Activated CD8-positive, alpha-beta T cell treated with anti-CD3 and anti-CD28 coated beads, Interleukin-2, amount 10 ng/mL, durations not matched to agents 7 days and 5 days (primary cell): ENCODE measurements at places on chromosomes 6 and 20.

DNA sequence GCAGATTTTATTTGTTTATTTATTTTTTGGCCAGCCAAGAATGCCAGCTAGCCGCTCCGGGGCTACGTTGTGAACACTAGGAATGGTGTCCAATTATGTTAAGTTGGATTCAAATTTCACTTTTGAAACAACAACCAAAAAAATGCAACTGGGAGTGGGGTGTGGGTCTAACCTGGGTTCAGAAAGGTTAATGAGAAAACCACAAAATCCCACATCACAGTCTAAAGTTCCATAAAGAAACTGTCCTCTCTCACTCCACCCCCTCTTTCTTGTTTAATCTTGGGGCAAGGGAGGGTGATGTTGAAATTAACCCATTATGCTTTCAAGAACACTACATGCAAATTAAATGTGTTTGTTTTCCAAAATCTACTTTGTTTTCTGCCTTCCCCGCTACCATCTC is 77.2 kb downstream of the LINC00237 start:
- DNase-seq = no peak

DNA sequence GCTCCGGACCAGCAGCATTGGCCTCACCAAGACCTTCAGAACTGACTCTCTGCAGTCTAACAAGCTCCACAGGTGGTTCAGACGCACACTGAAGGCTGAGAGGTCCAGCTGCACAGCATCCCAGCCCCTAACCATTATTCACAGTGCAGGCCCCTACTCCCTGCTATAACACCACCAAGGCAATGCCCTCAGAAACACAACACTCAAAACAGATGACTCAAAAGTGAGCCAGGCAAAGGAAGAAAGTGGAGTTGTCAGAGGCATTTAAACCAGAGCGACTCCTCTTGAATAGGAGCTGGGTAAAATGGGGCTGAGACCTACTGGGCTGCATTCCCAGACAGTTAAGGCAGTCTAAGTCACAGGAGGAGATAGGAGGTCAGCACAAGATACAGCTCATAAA is 20.5 kb upstream of the MC3R start:
- DNase-seq = no peak

- no peak for DNase-seq
These were observed 6.3 kb downstream of the SOD2 start for GRCh38 chr6:159686703-159687102.

- DNase-seq = no peak
These were observed 27.9 kb downstream of the CSNK2A1 start for GRCh38 chr20:515696-516095.

GRCh38 chr6:156455847-156456246 is 321.3 kb upstream of the ARID1B start:
- no peak for DNase-seq
